ENCODE measurements at places on chromosomes 6 and 20.

DNA sequence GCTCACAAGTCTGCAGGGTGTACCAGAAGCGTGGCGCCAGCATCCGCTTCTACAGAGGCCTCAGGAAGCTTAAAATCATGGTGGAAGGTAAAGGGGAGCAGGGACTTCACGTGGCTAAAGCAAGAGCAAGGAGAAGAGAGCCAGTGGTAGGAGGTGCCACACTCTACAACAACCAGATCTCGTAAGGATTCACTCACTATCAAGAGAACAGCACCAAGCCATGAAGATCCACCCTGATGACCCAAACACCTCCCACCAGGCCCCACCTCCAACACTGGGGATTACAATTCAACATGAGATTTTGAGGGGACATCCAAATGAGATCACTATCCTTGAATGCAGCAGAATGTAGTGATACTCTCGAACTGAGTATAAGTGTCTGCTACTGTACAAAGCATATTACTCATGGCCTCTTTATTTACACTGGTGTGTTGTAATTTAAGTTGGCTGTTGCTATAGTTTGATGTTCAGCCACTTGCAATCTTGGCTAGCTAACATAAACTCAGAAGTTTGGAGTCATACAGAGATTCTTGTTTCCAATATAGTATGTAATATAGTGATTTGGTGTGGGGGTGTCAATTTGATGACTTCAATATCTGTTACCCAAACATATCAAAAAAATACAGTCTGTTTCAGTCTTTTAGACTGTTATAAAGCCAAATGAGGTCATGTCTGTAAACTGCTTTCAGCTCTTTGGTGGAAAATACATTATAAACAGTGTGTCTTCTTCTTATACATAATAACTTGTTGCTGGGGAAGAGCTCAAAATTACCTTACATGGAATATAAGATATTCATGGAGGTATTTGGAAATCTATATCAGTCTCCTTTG, 39.4 kb upstream of the MYLIP start:
- no peak for DNase-seq

- DNase-seq, result no peak
Measured at GRCh38 chr20:22617160-22617559, 32.8 kb upstream of the FOXA2 start.

DNA sequence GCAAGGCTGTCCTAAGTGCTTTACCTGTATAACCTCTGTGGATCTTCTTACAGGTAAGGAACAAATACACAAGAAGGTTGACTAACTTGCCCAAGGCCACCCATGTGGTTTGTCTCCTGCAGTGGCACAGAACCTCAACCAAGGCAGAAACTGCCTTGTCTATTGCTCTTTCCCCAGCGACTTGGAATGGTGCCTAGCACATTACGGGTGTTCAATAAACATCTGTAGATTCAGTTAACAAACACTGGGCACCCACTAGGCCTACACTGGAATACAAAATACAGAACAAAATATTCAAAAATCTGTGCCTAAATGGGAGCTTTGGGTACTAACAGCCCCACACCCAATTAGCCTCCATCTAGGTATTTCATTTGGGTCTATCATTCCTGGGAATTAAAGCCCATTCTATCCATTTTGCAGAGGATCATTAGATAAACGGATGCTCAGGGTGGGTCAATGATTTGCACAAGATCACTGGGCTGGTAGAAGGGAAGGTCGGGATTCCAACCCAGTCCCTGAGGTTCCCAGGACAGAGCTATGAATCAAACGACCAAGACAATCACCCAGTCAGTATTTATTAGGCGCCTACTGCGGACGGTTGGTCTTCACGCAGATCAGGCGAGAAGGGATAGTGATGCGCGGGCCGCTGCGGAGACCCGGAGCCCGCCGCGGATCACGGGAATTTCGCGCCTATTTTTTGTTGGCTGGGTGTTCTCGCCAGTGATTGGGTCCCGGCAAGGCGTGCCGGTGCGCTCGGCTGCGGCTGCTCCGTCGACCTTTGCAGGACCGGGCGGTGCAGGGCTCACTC, at the start of gene STK35:
TSS of gene STK35 (plus strand) at position 771 of the 808 bp plus-strand sequence. CDS start 55 bp downstream, outside the sequence.
- no peak for DNase-seq

- DNase-seq, result no peak
Measured at GRCh38 chr6:139732451-139732850, 358.0 kb upstream of the CITED2 start.

DNA sequence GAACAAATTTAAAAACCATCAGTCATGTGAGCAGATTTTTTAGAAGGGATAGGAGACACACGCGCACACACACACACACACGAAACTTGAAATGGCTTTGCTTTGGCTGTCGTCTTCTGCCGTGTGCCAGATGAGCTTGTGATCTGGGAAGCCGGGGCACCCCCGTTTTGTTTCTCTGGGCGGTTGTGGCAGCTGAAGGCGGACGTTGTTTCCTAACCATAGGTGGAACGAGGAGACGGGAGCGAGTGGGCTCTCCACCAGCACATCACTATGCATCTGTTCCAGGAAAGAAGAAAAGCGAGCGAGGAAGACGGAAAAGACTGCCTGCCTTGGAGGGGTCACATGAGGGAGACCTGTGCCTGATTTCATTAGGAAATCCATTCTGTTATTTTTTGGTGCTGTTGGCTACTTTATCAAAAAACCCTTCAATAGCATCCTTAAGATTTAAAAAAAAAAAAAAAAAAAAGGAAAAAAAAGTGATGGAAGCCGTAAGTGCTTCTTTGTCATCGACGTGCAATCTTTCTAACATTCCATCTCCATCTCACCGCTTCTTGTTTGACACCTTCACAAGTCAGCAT, 142.1 kb downstream of the DTNBP1 start:
- DNase-seq, result no peak

- DNase-seq, result no peak
Measured at GRCh38 chr6:154232013-154232910, 124.3 kb downstream of the IPCEF1 start.

GRCh38 chr6:136772685-136773472, 19.4 kb downstream of the MAP3K5 start:
- no peak for DNase-seq

Measured in right forelimb (tissue), 1 donor.